Right atrium auricular region (tissue), 2 donors: ENCODE measurements at places on chromosomes 5 and 9.

DNA sequence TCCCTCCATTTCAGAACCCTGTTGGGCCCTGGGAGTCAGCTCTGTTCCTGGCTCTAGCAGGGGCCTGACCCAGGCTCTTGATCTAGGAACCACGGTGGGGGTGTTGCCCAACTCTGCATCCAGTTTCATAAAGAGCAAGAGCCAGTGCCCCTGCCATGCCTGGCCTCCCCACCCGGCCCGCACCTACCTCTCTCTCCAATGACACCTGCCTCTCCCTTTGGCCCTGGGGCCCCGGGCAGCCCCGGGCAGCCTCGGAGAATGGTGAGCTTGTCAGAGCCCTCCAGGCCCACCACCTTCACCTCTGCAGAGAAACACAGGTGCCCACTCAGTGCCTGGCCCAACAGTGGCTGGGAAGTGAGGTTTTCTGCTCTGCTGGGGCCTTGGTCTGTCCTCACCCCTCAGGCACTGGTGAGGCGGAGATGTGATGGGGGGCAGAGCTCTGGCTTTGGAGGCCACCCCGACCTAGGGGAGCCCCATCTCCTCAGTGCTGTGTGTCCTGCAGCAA is 1.5 kb downstream of the FCN1 start:
- no peaks in the 10 kb centered on the region for H3K36me3 ChIP-seq
- H3K27me3 ChIP-seq, result no peaks in the 10 kb centered on the region
- H3K4me3 ChIP-seq, result no peak overlapping the region
- no peak for DNase-seq
- no peaks in the 10 kb centered on the region for H3K4me1 ChIP-seq

DNA sequence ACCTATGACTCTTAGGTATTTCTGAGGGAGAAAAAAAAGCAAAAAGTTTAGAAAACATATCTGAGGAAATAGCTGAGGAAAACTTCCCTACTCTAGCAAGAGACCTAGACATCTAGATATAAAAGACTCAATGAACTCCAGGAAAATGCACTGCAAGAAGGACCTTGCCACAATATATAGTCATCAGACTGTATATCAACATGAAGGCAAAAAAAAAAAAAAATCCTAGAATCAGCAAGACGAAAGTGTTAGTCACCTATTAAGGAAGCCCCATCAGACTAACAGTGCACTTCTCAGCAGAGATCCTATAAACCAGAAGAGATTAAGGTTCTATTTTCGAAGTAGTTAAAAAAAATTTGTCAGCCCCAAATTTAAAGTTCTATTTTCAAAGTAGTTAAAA is 166.2 kb downstream of the TMEM38B start:
- H3K27me3 ChIP-seq, result no peaks in the 10 kb centered on the region
- DNase-seq, result no peak
- H3K27ac ChIP-seq, result no peak overlapping the region
- H3K4me3 ChIP-seq, result no peak overlapping the region
- H3K36me3 ChIP-seq, result no peaks in the 10 kb centered on the region
- H3K4me1 ChIP-seq, result no peaks in the 10 kb centered on the region

DNA sequence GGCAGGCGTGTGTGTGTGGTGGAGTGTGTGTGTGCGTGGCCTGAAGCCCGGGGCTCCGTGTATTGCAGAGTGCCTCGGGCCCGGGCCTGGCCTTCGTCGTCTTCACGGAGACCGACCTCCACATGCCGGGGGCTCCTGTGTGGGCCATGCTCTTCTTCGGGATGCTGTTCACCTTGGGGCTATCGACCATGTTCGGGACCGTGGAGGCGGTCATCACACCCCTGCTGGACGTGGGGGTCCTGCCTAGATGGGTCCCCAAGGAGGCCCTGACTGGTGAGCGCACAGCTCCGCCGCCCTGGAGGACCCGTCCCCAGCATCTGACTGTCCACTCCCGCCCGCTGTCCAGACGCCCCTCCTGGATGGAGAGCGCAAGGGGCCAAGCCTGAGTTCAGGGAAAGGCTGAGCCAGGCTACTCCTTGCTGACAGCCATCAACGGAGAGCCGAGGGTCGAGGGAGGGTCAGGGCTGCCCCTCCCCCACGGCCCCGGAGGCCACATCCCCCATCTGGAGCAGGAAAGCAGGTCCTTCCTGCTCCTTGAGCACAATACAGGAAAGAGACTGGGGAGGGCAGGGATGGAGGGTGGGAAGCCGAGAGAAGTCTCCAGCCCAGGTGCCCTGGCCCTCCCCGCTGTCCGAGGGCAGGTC is 18.4 kb downstream of the SLC6A18 start:
- H3K4me3 ChIP-seq, result no peak overlapping the region
- H3K36me3 ChIP-seq, result no peaks in the 10 kb centered on the region
- H3K4me1 ChIP-seq, result no peaks in the 10 kb centered on the region
- H3K27me3 ChIP-seq, result no peaks in the 10 kb centered on the region
- H3K27ac ChIP-seq, result no peak overlapping the region
- no peak for DNase-seq

GRCh38 chr5:139180850-139181249 is 17.3 kb downstream of the SIL1 start:
- H3K4me1 ChIP-seq, result no peaks in the 10 kb centered on the region
- H3K27me3 ChIP-seq, result no peaks in the 10 kb centered on the region
- no peaks in the 10 kb centered on the region for H3K36me3 ChIP-seq
- DNase-seq, result no peak

DNA sequence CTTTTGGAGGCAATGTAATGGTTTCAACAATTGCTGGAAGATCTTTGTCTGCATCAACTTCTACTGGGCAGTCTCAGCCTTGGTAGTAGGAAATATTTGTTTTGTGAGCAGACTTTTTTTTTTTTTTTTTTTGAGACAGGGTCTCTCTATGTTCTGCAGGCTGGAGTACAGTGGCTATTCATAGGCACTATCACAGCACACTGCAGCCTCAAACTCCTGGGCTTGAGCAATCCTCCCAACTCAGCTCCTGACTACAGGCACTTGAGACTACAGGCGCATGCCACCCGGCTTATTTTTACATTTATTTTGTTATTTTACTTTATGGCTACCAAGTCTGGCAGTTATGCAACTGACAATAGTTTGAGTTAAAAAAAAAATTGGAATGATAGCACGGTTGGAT is 187.3 kb downstream of the SNX18 start:
- DNase-seq, result no peak
- no peaks in the 10 kb centered on the region for H3K36me3 ChIP-seq
- H3K27ac ChIP-seq, result no peak overlapping the region
- no peaks in the 10 kb centered on the region for H3K27me3 ChIP-seq
- H3K4me3 ChIP-seq, result no peak overlapping the region
- no peaks in the 10 kb centered on the region for H3K4me1 ChIP-seq

DNA sequence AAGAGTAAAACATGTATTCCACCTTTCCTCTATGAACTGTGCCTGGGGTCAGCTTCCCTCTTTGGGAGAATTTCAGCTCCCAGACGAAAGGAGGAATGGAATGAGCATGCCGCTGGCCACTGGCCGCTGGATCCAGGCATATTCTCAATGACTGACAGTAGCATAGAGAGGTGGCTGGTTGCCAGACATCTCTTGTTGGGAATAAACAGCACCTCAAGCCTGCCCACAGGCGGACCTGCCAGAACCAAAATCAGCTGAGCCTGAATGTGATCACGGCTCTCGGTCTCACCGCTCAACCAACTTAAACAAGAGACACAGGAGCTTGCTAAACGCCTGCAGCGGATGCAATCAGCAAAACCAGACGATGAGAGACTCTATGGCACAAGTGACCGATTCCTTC is 20.6 kb downstream of the TBC1D9B start:
- H3K27me3 ChIP-seq, result no peaks in the 10 kb centered on the region
- H3K4me1 ChIP-seq, result no peaks in the 10 kb centered on the region
- DNase-seq, result no peak

GRCh38 chr9:21684831-21685362 is 117.5 kb upstream of the MTAP start:
- H3K27me3 ChIP-seq, result no peaks in the 10 kb centered on the region
- DNase-seq, result no peak
- H3K27ac ChIP-seq, result no peak overlapping the region
- H3K4me1 ChIP-seq, result no peaks in the 10 kb centered on the region
- no peak overlapping the region for H3K4me3 ChIP-seq
